Suppressor macrophage treated with lipopolysaccharide for 4 hours (primary cell): ENCODE measurements at places on chromosomes 3 and 15.

DNA sequence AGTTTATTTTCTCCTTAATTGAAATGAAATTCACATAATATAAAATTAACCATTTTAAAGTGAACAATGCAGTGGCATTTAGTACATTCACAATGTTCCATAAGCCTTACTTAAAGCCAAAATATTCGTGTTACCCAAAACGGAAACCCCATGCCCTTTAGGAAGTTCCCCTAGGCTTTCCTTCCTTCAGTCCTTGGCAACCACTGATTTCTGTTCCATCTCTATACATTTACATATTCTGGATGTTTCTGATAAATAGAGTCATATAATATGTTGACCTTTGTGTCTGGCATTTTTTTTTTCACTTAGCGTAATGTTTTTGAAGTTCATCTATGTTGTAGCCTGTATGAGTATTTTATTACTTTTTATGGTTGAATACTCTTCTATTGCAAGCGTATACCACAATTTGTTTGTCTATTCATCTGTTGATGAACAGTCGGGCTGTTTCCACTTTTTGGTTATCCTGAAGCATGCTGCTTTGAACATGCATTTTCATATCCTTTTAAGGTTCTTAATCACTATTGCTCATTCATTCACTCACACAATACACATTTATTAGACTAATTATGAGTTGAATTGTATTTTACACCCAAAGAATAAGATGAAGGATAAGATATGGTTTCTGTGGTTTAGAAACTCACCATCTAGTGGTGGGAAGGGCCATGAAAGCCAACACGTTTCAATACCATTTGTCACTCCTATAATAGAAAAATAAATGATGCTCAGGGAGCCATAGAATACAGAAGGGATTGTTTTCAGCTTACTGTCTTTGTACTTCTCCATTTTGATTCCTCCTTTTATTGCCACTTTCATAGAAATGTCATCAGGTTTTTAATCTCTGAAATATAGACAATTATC is 408.2 kb upstream of the CBLB start:
- DNase-seq: no peak

DNA sequence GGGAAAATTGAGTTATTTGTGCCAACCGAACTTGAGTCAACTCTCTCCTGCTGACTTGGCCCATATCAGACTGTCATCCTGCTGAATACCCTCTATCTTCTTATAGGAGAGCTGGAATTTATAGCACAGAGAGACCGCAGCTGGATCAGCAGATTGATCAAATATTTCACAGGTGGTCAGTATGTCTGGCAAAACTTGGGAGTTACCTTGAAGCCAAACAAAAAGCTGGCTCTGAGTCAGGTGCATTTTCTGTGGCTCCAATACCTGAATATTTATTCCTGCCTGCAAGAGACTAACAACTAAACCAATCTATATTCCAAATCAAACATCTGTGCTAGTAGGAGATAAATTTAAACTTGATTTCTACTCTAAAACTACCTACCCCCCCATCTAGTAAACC is 752.1 kb upstream of the ALCAM start:
- no peak for DNase-seq

- DNase-seq: no peak
Measured at GRCh38 chr3:34475851-34476250, 677.4 kb downstream of the PDCD6IP start.

GRCh38 chr3:48157950-48158376 is 30.3 kb downstream of the CDC25A start:
- peak; percentile 71 for DNase-seq

GRCh38 chr3:42518800-42519567 is 16.5 kb downstream of the VIPR1 start:
- DNase-seq: no peak

GRCh38 chr3:167811031-167811430 is 75.5 kb downstream of the SERPINI1 start:
- no peak for DNase-seq
